ENCODE measurements at places on chromosomes 13 and 19.

DNA sequence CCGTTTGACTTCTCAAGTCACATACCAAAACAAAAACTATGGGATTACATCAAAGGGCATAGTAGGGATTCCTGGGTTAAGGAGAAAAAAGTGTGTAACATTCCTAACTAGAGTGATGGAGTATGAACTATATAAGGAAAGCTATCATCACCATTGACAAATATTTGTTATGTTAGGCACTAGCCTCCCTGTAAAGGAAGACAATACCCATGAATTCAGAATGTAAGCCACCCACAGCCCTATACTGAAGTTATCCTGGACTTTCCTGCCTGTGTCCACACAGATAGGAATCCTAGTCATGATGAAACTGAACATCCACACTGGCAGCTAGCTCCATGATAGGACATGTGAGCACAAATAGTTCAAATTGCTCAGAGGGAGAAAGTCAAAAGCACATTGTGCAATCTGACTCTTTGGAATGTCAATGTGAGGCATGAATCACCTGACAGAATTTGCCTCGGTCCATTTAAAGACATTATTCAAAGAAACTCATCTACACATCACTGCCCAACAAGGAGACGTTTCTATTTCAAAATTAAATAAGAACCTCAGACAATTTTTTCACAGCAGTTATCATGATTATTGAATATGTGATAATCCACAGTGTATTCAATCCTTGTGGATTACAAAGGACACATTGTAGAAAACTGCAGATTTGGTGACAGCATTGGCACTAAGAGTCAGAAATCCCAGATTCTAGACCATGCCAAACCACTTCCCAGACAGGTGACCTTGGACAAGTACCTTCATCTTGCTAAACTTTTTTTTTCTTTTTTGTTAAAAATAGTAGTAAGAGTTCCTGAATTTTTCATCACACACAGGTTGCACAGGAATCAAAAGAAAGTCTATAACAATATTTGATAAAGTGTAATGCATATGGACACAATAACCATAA lies 529.3 kb downstream of the IRS2 start:
- DNase-seq, result no peak

DNA sequence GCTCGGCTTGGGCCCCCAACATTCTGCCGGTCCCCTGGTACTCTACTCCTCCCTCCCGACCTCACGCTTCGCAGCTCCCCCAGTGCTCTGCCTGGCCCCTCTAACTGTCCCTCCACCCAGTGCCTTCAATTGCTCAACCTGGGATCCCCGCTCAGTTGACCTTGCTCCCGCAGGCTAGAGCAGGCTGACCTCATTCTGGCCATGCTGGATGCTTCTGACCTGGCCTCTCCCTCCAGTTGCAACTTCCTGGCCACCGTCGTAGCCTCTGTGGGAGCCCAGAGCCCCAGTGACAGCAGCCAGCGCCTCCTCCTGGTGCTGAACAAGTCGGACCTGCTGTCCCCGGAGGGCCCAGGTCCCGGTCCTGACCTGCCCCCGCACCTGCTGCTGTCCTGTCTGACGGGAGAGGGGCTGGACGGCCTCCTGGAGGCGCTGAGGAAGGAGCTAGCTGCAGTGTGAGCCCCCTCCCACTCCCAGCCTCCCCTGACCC lies 3.6 kb downstream of the GTPBP3 start:
- no peak for DNase-seq

GRCh38 chr13:112242777-112243176 lies 133.4 kb upstream of the SPACA7 start:
- DNase-seq, result no peak

GRCh38 chr19:46181388-46181779 lies 33.3 kb downstream of the IGFL2 start:
- no peak for DNase-seq

DNA sequence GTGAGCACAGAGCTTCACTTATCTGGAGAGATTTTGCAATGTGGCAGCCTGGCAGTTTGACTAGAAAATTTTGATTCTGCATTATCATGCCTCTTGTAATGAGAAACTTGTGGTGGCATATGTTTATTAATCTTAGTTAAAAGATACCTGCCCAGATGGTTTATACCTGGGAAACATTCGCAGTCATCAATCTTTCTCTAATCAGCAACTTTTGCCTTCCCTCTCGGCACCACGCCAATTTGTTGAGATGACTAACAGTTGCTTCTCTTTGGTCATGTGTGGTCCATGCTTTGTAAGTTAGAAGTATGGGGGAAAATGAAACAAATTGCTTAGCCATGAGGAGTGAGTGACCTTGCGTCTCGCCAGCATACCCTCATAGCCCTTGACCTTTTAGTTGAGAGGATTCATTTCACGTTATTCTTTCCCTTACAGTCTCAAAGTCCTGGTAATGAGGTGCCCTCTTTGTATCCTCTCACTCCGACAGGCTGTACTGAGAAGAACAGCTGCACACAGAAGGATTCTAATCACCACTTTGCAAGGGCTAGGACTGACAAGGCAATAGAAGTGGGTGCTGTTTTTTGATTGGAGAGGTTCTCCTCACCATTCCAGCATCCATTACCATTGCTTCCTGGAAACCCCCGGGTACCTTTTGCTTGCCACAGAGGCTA lies 201.4 kb downstream of the OXGR1 start:
- DNase-seq, result no peak

DNA sequence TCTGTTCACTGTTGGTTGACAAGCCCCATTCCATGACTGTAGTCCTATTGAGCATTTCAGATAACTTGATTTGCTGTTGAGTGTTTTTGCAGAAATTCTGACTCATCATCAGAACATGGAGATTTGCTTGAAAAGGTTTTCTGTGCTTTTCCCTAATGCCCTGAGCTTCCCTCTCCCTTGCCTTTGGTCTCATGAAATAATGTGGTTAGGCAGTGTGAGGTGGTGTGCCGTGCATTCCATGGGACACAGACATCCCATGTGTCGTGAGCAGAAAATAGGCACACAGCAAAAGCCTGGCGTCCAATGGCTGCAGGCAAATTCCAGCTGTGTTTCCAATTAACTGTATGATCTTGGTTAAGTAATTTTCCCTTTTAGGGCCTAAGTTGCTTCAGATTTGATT lies 197.4 kb downstream of the DLEU7 start:
- no peak for DNase-seq

DNA sequence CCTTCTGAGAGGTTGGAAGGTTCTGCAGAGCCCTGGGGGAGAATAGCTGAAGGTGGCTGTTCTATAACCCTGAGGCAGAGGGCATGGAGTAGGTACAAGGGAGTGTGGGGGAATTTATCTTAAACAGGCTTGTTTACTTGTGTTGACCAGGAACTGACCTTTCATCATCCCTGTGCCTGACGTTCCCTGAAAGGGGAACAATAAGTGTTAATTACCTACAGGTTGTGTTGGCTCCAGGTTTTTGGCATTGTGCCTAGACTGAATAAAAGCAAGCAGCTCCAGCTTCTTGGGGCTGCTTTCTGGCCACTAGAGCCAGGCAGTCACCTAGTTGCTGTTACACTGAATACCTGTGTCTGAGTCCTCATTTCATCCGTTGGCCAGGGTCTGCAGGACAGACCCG lies 60.0 kb downstream of the ZNF627 start:
- no peak for DNase-seq

- no peak for DNase-seq
These were observed at the start of gene TINCR for GRCh38 chr19:5567360-5567969. Gene TINCR (minus strand): TSS chr19:5567953.

DNA sequence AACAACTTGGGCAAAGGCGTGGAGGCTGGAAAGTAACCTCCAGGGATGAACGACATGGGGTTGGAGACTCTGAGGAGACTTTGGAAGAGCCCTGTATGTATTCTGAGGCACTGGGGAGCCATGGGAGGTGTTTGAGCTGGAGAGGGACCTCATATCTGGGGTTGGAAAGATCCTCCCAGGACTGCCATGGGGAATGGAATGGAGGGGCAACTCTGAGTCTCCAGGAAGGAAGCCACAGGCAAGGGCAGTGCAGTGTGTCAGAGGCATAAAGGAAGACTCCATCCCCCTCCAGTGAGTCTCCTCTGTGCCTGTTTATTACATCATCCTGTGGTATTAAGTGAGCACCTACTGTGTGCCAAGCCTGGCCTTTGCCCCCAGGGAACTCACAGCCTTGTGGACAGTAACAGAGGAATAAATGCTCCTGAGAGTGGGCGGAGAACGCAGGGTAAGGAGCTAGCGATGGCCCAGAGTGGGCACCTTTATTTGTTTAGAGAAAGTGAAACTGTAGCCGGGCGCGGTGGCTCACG lies 7.7 kb downstream of the PEAK3 start:
- DNase-seq, result peak; percentile 34

DNA sequence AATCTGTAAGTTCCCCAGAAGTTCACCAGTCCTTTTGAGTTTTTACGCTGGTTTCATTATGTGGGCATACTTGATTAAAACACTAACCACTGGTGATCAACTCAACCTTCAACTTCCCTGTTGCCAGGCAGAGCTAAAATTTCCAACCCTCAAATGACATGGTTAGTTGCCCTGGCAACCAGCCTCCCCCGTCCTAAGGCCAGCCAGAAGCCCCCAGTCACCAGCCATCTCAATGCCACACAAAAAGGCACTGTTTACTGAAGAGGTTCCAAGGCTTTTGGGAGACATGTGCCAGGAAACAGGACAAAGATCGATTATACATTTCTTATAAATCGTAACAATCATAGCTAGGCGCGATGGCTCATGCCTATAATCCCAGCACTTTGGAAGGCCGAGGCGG lies 1.6 kb downstream of the ZNF649 start:
- DNase-seq, result no peak

- no peak for DNase-seq
These were observed 7.1 kb upstream of the PNMA8A start for GRCh38 chr19:46478356-46478986.

DNA sequence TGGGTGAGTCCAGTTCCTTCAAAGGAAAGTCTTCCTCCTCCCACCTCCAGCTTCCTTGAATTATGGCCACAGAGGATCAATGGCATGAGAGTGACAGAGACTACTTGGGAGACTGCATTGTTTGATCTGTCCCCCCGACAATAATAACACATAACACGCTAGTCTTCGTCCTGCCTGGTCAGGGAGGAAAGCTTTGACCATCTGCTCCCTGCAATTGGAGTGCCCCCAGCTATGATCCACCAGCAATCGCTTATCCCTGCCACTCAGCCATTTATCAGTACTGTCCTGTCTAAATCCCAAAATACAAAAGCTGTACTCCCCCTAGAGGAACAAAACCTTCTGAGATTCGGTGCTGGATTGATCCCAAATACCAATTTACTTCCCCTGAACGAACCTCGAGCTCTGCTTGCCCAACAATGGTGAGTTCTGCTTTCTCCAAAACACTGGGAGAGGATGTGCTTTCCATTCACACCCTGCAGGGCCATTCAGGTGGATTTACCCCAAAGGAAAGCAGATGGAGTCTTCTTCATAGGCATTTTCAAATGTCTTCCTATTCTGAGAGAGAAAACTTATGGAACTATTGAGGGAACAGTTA lies 466.7 kb downstream of the TSHZ3 start:
- DNase-seq, result no peak

GRCh38 chr13:75452564-75452963 lies 29.4 kb downstream of the TBC1D4 start:
- no peak for DNase-seq
